ENCODE measurements at places on chromosomes 12 and 14.

GRCh38 chr14:53921027-53921426, 35.6 kb downstream of the BMP4 start:
- no peak for DNase-seq

DNA sequence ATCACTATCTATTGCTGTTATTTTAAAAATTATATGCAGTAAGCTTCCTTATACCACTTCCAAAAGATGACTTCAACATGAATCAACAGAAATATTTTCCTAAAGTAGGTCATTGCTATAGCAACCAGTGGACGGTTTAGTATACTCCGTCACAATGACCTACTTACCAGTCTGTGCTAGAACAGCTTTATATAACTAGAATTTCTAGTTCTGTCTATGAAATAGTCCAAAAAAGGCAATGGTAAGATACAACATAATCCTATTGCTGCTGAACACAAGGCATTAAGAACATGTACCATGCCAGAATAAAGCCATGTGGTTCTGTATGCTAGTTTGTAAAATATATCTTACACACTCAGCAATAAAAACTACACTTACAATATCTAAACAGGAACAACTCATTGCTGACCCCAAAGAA, 40.7 kb upstream of the MTERF2 start:
- no peak for DNase-seq

GRCh38 chr12:113136990-113137511, 1.5 kb upstream of the RASAL1 start:
- DNase-seq = no peak

DNA sequence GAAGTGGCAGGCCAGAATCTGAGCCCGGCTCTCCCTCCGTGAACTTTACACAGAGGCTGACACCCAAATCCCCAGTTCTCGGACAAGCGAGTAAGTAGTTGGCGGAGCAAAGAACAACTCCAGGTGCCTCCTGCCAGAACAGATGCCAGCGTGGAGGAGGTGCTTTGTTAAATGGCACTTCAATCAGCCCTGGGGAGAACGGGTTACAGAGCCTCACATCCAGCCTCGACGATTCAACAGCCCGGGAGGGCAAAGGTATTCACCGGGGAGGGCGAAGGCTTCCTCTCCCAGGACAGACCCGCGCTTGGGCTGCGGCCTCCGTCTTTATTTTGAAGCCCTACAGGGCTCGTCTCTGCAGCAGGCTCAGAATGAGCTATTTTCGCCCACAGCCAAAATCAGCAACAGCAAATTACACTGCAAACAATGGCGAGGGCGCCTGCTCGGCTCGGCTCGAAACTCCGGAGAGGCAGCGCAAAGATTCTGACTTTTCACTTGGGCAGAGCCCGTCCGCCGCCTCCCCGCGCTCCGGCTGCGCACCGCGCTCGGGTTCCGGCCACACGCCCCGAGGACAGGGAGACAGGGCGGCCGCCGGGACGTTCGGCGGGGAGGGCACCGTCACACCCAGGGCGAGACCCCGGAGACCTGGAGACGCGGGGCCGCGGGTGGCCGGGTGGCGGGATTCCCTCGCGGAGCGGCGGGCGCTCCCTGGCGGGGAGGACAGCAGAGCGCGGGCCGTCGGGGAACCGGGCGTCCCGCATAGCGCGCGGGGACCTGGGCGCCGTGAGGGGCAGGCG, 811 bp downstream of the TMCC3 start:
- peak; percentile 41 for DNase-seq

DNA sequence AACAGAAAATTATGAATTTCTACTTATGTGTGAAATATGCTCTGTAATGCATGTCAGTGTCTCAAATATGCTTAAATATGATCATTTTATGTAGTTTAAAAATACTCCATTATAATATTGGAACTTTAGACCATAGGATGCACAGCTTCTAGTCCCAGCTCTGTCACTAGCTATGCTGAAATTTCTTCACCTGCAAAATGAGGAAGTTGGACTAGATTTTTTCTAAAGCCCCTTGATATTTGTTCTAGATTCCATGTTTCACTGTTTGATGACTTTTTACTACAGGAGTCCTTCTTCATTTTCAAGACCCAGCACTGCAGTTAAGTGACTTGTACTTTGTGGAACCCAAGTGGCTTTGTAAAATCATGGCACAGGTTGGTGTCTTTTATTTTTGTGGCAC, 90.1 kb downstream of the LRRK2 start:
- DNase-seq = no peak

DNA sequence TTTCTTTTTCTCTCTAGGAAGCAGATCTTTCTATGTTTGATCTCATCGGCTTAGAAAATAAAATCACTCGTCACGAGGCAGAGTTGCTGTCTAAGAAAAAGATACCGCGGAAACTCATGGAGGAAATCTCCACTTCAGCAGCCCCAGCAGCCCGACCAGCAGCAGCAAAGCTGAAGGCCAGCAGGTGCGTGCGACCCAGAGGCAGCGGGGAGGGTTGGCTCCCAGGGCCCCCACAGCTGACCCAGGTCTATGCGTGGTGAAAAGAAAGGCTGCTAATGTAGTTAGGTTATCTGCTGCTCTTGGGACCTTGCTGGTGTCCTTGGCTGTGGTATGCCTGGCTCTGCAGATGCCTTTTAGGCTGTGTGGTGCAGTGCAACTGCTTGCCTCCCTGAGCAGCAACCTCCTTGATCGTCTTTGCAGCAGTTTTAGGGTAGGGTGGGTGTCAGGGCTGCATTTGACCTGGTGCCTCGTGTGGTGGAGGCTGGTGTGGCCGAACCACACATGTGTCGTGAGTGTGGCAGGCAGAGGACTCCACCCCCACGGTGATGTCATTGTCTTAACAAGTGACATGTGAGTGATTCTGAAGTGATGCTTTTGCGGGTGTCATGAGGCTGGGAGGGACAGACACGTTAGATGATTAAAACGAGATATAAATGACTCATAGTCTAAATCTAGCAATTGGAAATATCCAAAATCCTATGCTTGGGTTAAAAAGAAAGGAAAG, 68.6 kb downstream of the EP400 start:
- DNase-seq = no peak

- no peak for DNase-seq
These were observed 909.4 kb upstream of the LRFN5 start for GRCh38 chr14:40697231-40697630.

- DNase-seq = no peak
These were observed 3.3 kb upstream of the HOXC8 start for GRCh38 chr12:54005531-54005852.

DNA sequence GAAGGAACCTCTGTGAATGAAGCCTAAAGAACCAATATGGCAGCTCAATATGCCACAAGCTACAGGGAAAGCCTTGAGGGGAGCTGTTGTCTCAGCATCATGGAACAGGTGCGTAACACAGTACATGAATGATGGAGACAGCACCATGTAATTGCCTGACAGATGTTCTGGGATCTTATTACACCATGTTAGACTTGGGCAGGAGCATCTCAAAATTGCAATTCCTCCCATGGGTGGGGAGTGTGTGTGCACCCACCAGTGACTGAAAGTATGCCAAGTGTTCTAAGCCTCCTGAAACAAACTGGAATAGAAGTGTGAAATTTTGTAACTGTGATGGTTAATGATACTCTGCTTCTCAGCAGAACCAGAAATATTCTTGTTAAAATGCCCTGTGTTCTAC, 151.0 kb upstream of the SRRM4 start:
- no peak for DNase-seq

DNA sequence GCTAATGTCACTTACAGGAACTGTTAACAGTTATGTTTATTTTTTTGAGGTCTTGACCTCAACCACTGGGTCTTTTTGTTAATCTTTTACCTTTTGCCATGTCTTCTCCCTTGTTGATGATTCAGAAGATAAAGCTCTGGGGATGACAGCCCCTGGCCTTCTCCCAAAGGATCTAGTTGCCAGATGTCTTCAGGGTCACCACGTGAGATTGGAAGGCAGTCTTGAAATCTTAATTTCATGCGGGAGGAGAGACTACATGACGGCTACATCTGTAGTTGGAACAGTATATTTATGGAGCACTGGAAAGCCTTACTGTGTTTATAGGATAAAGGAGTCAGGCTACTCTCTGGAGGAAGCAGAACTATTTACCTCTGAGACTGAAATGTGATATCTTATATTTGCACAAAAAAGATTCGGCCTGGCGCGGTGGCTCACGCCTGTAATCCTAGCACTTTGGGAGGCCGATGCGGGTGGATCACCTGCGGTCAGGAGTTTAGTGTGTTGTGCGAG, 5.6 kb downstream of the MLEC start:
- no peak for DNase-seq

- DNase-seq = no peak
These were observed 262.5 kb downstream of the FOXG1 start for GRCh38 chr14:29028973-29029582.

GRCh38 chr12:53198486-53199110, 8.5 kb downstream of the ITGB7 start:
- no peak for DNase-seq

DNA sequence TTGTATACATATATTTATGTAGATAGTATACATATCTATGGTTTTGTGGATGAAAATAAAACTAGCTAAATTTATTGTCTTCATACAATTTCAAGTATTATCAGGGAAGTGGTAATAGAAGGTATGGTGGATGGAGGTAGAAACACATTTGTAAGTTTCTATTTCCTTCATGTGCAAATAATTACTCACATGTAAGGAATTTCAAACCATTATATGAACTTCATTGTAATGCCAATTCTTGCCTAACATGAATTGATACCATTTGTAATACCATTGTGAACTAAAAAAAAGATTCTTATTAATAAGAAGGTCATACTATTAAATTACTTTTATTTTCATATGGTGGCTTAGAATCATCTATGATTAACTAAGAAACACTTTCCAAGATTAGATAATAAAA, 20.1 kb upstream of the PPFIA2 start:
- DNase-seq = no peak

DNA sequence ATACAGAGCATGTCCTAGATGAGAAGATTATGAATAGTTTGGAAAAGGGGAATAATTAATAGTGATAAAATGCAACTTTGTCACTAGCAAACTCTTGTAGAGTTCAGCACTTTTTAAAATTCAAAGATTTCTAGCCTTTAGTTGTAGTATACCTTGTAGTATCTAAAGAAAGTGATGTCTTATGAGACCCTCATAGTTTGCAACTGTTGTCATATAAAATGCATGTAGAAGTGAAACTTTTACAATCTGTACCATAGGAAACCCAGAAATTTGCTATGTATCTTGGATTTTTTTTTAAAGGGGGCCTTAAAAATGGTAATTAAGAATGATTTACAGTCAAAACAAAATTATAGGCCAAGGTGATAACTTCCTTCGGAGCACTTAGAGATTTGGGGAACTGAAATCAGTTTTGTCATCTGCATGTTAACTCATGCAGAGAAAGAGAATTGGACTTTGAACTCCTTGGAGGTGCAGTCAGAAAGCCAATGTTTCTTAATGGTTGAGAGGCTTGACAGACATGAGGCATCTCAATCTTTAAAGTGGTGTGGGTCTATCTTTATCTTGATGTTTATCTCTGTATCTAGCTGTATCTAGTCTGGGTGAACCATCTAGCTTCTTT, 1.3 kb downstream of the LRRK2 start:
- DNase-seq = no peak

DNA sequence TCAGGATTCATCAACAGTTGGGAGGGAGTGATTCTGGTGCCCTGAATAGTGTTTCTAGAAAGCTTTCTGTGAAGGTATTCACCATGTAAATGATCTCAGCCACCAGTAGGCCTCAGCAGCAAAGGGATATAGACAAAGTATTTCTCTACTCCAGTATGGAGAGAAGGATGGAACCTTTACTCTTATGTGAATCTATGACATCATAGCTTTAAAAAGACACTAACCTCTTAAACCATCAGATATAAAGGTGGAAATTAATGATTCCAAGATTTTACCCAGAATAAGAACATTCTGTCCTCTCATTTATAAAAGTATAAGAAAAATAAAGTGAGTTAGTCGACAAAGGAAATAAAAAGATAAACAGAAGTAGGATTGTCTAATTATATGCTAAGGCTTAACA, 4.6 kb downstream of the GPR65 start:
- no peak for DNase-seq

DNA sequence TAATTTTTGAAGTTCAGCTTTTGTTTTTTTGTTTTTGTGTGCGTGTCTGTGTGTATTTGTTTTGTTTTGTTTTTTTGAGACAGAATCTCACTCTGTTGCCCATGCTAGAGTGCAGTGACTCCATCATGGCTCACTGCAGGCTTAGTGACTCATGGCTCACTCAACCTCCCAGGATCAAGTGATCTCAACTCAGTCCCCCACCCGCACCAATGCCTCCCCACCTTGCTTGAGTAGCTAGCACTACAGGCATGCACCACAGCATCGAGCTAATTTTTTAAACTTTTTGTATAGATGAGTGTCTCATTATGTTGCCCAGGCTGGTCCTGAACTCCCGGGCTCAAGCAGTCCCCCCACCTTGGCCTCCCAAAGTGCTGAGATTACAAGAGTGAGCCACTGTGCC, 981.4 kb downstream of the BCL11B start:
- DNase-seq = no peak

GRCh38 chr12:48991247-48992050, 7.7 kb downstream of the DDN start:
- no peak for DNase-seq

GRCh38 chr12:64221651-64222008, 466 bp downstream of the KICS2 start:
- peak; percentile 75 for DNase-seq

DNA sequence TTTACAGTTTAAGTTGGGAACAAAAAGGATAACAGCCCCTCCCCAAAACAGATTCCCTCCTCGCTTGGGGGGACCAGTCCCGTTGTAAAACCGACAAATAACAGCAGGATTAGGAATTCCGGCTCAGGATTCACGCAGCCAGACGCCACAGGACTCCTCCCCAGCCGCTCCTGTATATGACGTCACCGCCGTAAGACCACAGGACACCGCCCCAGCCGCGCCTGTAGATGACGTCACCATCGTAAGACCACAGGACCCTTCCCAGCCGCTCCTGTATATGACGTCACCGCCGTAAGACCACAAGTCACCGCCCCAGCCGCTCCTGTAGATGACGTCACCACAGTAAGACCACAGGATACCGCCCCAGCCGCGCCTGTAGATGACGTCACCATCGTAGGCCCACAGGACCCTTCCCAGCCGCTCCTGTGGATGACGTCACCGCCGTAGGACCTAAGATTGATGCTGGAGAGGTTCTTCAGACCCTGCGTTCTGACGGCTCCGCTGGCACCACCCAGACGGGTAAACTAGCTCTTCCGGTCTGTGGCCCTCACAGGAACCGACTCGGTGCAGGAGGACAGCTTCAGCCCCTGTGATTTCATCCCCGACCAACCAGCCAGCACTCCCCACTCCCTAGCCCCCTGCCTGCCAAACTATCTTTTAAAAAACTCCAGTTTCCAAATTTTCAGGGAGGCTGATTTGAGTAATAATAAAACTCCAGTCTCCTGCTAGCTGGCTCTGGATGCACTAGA, 43.9 kb upstream of the FBRSL1 start:
- no peak for DNase-seq

- no peak for DNase-seq
These were observed 63.9 kb downstream of the SYT1 start for GRCh38 chr12:78928200-78929074.

- DNase-seq = no peak
These were observed 922.7 kb downstream of the VRK1 start for GRCh38 chr14:97719931-97720330.
